Bronchial epithelial cell (primary cell): ENCODE measurements at places on chromosomes 12 and 14.

DNA sequence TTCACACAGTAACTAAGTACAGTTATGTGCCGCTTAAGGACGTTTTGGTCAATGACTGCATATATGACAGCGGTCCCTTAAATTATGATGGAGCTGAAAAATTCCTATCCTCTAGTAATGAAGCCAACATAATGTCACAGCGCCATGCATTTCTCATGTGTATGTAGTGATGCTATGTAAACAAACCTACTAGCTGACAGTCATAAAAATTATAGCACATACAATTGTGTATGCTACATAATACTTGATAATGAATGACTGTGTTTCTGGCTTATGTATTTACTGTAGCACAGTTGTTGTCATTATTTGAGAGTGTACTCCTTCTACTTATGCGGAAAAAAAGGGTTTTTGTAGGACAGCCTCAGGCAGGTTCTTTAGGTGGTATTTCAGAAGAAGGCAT is 99.7 kb downstream of the DACT1 start:
- no peak for DNase-seq

- DNase-seq: no peak
These were observed 207.1 kb upstream of the SLC16A7 start for GRCh38 chr12:59388694-59389093.

DNA sequence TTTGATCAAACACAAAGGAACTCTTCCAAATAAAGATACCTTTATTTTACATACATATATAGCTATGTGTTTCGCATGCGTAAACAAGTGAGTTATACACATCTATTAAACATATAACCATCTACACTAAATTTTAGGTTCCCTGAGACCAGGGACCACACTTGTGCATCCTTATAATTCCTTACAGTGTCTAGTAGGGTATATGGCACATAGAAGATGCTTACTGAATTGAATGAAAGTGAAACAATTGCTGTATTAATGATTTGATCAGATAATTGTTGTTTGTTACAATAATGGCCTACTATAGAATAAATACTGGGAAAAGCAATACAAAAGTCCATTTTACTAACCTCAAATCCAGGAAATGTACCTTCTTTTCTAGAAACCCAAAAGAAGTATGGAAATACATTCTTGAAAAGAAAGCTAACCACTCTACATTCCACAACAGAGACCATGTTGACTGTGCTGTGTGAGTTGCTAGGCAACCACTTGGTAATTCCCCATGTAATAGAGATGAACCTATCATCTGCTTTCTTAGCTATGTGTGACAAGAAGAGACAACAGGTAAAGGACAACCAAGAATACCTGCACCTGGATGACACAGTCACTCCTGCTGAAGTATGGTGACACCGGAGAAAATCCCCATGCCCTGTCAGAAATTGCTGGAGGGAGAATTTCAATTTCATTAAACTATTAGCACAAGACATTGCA is 11.9 kb upstream of the CIPC start:
- DNase-seq: peak; percentile 72

DNA sequence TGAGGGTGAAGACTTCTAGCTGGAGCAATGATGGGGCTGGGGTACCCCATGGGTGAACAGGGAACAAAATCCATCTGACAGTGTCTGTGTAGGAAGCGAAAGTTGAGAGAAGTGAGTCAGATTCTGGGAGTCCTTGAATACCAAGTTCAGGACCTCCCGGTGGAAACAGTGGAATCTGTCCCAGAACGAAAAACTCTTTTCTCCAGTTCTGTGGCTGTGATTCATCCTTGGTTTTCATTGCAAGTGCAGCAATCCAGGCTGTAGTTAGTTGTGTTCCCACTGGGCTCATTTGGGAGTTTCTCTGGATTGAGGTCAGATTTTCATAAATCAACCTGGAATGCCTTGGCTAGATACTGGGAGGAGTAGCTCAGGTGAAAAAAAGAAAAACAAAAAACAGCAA is 120.7 kb downstream of the C12orf75 start:
- DNase-seq: no peak

- peak; percentile 88 for DNase-seq
These were observed 83.0 kb downstream of the LLPH start for GRCh38 chr12:66047411-66048021.

- DNase-seq: peak; percentile 58
These were observed 5.4 kb downstream of the C1QL4 start for GRCh38 chr12:49331380-49332222.

DNA sequence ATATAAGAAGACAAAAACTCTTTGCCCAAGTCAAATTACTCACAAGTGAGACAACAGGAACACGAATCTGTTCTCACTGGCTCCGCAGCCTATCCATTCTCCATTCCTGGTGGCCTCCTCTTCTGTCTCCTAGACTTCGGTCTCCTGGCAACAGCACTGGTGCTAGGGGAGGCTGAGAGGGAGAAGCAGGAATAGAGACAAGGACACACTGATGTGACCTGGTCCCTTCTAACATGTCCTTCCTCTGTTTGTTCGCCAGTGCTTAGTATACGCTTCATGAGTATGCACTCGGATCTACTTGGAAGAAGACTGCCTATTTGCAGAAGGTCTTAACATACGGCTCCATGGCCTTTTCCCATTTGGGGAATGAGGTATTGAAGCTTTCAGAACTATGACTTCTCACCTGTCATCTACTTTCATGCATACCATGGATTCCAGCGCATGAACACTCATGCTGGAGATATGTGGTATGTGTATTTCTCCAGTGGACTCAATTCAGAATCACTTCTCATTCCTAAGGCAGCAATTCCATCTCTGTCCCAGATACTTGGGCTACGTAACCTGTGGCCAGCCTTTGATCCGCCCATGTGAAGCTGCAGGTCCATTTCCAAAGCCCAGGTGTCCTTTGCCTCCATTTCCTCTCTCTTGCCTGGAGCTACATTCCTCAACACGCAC is 33.9 kb downstream of the BHLHE41 start:
- DNase-seq: peak; percentile 65

DNA sequence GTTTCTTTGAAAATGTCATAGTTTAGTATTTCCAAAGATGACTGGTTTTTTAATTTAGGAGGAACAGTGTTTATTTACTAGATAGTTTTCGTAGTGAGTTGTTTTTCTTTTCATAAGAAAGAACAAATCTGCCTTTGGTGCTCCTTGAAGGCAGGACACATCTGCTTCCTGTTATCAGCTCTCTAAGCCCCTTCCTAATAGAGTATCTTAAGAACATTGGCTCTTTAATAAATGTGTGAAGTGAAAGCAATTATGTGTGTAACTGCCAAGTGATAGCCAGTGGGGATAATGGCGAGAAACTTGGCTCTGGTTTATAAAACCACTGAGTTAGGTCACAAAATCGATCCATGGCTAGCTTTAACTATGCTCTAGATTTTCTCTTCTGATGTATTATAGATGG is 23.5 kb upstream of the PPFIBP1 start:
- DNase-seq: no peak

- peak; percentile 11 for DNase-seq
These were observed 335.2 kb downstream of the DPF3 start for GRCh38 chr14:72558721-72559120.

- DNase-seq: no peak
These were observed 115.4 kb downstream of the PDE3A start for GRCh38 chr12:20483776-20484175.

- no peak for DNase-seq
These were observed 13.1 kb upstream of the TAC3 start for GRCh38 chr12:57029457-57029856.

DNA sequence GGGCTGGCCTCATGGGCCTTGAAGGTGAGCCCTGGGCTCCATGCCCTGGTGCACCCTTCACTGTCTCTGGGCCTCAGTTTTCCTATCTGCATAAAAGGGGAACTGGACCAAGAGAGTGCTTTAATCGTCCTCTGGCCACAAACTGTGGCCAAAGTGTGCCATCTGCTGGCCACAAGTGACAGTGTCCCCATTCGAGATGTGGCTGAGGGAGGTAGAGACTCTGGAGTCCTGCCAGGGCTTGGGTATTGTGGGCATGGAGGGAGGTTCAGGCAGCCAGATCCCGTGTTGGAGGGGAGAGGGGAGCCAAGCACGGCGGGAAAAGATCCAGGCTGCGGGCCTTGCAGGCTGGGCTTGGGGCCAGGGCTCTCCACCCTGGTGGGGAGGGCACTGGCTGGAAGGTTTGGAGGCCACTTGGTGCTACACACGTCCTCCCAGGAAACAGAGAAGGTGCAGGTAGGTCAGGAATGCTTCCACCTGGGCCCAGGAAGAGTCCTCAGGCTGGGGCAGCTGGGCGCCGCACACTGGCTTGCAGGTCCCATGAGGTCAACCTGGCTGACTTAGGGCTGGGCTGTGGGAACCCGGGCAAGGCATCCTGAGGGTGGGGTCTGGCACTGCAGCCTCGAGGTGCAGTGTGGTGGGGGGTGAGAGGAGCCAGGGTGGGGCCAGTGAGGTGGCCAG is 7.3 kb upstream of the KIF26A start:
- peak; percentile 46 for DNase-seq

GRCh38 chr12:19957308-19958125 is 410.8 kb upstream of the PDE3A start:
- DNase-seq: no peak

- DNase-seq: no peak
These were observed 50.9 kb upstream of the PPFIA2 start for GRCh38 chr12:81809829-81810595.

DNA sequence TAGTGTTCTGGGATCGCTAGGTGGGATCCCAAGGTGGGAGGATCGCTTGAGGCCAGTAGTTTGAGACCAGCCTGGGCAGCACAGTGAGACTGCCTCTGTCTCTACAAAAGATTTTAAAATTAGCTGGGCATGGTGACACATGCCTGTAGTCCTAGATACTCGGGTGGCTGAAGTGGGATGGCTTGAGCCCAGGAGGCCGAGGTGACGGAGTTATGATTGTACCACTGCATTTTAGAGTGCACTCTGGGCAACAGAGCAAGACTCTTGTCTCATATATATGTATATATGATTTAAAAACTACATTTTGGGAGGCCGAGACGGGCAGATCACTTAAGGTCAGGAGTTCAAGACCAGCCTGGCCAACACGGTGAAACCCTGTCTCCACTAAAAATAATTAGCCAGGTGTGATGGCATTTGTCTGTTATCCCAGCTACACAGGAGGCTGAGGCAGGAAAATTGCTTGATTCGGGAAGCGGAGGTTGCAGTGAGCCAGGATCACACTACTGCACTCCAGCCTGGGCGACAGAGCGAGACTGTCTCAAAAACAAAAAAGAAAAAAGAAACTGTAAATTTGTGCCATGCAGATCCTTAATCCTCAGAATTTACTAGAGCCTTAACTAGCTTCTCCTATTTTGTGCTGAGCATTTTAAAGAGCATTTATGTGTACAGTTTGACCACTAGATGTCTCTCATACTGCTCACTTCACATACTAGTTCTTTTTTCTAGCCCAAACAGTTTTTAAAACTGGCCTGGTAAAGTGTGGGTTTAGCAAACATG is 114.8 kb downstream of the MON2 start:
- DNase-seq: peak; percentile 64

DNA sequence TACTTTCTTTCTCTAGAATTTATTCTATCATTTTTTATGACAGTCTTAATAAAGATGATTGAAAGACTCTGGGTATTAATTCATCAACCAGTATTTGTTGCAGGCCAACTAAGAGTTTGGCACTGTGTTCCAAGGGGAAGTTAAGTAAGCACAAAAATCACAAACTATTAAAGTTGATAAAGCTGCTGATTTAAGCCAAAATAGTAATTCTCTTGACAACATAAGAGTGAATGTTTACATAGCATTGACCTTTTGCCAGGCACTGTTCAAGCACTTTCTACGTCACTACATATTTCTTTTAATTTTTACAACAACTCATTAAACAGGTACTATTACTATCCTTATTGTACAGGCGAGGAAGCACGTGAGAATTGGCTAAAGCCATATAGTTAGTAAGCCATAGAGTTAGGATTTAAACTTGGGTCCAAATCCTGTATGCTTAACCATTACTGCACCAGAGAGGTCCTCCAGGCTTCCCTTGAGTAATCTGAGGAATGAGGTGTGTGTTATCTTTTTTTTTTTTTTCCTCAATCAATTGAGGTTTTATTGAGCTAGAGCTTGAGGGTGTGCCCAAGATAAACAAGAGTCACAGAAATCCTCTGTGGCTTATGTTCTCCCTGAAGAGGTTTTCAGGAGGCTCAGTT is 1009.6 kb downstream of the DIO2 start:
- DNase-seq: no peak

DNA sequence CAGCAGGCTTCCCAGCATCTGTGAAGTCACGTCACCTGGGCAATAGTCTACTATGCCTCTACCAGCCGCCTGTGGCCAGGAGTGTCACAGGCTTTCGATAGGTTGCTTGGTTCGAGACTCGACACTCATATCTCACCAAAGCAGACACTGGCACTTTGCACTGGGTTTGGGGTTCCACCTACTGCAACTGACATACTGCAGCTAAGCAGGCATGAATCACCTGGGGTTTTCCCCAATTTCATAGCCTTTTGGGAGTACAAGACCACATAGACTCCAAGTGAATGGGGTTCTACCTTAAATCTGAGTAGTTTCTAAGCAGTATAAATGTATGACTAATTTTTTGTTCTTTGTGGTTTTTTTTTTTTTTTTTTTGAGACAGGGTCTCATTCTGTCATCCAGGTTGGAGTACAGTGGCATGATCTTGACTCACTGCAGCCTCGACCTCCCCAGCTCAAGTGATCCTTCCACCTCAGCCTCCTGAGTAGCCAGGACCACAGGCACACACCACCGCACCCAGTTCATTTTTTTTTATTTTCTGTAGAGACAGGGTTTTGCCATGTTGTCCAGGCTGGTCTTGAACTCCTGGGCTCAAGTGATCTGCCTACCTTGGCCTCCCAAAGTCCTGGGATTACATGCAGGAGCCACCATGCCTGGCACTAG is 32.1 kb downstream of the DMAC2L start:
- peak; percentile 76 for DNase-seq

- DNase-seq: peak; percentile 73
These were observed 197.8 kb upstream of the FRMD6 start for GRCh38 chr14:51453869-51454268.

DNA sequence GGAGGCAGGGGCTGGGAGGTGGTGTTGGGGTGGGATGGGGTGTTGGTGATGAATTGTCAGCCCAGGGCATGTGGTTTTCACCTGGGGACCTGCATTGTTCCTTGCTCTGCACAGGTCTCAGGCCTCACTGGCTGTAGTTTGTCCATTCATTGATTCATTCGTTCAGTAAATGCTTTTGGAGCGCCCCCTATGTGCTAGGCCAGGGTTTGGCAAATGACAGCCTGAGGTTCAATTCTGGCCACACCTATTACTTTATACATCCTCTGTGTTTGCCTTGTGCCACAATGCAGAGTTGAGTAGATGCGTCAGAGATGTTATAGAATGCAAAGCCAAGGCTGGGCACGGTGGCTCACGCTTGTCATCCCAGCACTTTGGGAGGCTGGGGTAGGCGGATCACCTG is 4.7 kb downstream of the ADCK1 start:
- DNase-seq: peak; percentile 35

GRCh38 chr12:12736759-12737676 is 19.9 kb downstream of the CDKN1B start:
- peak; percentile 49 for DNase-seq

GRCh38 chr14:50795142-50795541 is 35.8 kb downstream of the NIN start:
- no peak for DNase-seq

GRCh38 chr12:109557200-109557599 is 16.1 kb downstream of the MMAB start:
- DNase-seq: no peak

GRCh38 chr14:89429199-89430181 is 12.5 kb upstream of the FOXN3 start:
- DNase-seq: peak; percentile 65
